ENCODE measurements at places on chromosomes 12 and 14.

DNA sequence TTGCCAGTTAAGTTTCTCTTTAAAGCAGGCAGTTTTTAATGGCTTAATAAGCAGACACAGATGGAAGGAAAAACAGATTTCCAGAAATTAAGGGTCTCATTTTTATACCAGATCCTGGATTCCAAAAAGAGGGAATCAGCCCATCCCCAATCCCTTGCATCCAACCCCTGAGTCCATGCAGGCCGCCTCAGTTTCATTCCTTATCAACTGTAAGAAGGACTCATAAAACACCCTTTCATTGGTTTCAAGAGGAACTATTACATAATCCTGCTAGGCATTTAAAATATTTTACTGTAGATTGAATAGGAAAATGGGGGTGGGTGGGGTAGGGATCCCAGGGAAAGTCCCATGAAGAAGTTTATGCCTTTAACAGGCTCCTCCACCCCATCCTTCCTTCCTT lies 9.4 kb downstream of the CCDC184 start:
- DNase-seq: no peak

DNA sequence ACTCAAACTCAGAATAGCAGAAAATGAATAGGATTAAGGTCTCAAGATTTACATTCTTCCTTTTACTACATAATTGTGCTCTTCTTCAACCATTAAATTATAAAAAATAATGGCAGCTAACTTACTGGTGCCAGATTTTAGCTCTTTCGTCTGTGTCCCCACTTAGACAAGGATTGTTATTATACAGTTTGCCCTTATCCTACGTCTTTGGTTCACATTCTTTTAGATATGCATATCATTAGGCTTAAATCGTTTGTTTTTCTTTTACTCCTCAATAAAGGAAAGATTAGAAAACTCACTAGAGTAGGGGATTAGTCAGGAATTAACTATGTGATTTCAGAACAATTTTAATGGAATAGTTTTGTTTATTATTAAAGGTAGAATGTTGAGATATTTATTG lies 129.6 kb upstream of the GARIN2 start:
- no peak for DNase-seq

DNA sequence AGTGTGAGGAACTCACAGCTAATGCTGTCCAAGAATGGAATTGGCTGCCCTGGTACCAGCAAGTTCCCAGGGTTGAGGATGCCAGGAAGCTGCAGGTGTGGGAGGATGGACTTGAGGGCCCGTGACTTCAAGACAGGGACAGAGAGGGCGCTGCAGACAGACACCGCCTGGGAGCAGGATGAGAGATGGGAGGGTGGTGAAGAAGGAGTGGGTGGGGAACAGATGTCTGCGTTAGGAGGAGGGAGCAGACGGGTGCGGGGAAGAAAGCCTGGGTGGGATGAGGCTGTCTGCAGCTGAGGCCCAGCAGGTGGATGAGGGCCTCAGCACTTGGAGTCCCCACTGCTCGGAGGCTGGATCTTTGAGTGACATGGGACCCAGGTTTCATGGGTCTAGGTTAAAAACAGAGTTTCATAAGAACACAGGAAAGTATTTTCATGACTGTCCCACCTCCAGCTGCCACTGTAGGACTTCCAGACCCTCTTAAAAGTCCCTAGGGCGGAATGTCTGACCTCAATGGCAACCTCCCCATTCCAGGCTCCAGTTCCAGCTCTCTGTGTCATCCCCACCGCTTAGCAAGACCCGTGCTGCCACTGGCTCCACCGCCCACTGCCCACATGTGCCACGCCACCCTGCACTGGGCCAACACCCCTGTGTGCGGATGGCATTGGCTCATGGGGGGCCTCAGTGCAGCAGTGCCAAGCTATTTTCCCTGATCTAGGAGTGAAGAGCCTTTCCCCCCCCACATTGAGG lies 70.3 kb upstream of the SCN8A start:
- DNase-seq: no peak

DNA sequence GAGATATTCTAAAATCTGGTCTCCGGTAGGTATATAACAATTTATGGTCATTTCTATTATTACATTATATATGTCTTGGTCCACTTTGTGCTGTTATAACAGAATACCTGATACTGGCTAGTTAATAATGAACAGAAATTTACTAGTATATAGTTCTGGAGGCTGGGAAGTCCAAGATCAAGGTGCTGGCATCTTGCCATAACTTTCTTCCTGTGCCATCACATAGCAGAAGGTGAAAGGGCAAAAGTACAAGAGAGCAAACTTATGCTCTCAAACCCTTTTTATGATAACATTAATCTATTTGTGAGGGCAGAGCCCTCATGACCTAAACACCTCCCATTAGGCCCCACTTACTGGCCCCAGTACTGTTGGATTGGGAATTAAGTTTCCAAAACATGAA lies 17.9 kb upstream of the BATF start:
- no peak for DNase-seq

DNA sequence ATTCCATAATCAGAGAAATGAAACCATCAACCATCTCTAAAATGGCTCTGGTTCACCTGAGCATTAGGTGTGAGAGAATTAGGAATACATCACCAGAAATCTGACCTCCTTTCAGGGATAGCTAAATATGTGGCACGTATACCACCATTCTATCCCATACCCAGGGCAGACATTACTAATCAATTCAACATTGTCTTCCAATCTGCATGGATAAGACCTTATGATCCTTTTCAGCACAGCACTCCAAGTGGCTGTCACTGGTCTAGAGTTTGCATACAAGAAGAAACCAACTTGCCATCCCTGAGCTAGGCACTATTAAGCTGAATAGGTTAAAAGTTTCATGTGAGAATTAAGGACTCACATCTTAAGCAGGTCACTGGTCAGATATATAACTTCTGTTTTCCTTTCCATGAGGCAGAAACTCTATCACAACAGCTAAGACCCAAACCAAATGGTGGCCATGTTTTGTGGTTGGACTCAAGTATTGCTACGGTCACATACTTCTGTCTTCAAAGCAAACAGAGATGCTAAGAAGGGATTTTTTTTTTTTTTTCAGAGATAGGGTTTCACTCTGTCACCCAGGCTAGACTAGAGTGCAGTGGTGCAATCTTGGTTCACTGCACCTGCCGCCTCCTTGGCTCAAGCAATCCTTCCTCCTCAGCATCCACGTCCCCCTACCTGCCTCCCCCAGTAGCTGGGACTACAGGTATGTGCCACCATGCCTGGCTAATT lies 249.0 kb downstream of the DPF3 start:
- DNase-seq: no peak

- DNase-seq: no peak
Observed at GRCh38 chr12:74431801-74432200, 105.8 kb upstream of the ATXN7L3B start.

- DNase-seq: peak; percentile 96
Observed at GRCh38 chr14:61145034-61145902, 135.9 kb downstream of the TMEM30B start.

DNA sequence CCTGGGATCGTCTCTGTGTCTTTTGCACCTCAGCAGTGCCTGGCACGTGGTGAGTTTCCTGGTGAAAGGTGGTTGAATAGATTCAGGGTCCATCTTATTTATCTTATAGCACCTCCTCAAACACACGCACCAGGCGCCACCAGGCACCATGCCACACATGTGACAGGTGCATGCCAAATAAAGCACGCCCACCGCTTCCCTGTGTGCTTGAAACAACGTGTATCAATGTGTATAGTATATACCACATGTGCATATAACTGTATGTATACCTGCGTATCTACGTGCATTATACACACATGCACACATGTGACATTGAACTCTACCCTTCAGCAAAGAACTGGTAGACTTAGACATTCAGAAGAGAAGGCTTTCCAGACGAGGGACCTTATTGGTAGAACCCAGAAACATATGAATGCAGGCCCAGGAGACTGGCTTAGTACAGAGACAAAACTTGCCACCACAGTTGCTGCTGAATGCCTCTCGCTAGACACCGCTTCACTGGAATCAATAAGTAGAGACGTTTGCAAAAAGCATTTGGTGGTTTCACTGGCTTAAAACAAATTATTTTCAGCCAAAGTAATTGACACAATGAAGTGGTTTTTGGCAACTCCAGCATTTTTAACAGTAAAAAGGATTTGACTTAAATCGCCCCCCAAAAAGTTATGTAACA lies 10.0 kb downstream of the EML1 start:
- DNase-seq: no peak

Measured in AG09319 (cell line).